ENCODE measurements at places on chromosomes 11 and 22. TPM values are rescaled to one million over a fixed set of nuclear protein-coding genes. Genes with fewer than 3 reads are reported as not detected.

GRCh38 chr22:23533328-23533762 lies 46.7 kb downstream of the IGLL1 start:
- DNase-seq, result peak; percentile 12

DNA sequence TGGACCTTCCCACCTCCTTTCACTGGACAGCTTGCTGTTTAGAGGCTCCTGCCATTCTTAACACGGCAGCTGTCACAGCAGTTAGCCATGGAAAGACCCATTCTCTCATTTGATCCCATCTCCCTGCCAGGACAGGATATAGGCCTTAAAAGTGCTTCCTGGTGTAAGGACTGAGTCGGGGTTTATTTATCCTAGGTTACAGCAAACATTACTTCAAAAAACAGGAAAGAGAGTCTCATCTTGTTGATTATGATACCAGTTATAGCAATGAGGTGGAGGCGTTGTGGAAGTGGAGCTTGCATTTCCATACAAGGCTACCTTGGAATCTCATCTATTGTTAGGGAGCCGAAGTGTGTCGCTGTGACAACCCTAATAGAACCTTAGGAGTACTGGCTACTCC lies 17.4 kb upstream of the ETS1 start:
- no peak for DNase-seq

DNA sequence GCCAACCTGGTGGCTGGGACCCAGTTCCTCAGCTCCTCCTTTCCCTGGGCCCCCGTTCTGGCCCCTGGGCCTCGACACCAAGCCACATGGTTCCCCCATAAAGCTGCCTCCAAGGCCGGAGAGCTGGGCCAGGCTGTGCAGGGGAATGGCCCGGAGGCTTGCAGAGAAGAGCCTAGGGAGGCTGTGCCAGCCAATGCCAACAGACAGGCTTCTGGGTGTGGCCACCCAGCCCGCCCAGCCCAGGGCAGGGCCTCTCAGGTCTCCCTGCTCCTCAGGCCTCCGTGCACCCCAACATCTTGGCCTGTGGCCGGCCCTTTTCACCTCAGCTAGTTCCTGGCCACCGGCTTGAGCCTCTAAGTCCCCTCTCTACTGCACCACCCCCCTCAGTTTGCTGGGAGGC lies 17.4 kb upstream of the FLRT1 start:
- no peak for DNase-seq

- DNase-seq, result no peak
Measured at GRCh38 chr11:27166130-27166529, 125.5 kb downstream of the BBOX1 start.

DNA sequence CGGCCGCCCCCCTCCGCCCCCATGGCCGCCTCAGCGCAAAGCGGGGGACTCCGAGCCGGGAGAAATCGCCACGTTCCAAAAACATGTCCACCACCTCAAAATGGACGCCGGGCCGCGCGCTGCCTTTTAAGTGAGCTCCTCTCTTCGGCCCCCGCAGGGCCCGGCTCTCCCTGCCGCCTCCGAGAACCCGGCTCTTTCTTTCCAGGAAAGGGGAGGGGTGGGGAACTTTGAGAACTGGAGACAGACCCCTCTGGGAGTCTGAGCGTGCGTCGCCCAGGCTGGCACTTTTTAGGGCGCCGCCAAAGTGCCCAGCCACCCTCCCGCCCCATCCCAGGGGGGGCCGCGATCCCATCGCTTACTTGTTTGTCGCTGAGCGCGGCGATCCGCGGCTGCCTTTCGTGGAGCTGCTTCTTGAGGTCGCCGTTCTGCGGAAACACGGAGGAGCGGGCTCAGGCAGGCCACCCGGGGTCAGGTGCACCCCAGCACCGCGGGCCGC lies 1.6 kb downstream of the PHF21B start:
- no peak for DNase-seq

The GVQW3 gene
- 2.5 TPM for total RNA-seq

The MICAL2 gene
- 0.63 TPM for total RNA-seq

The JRKL gene
- total RNA-seq, result 8.3 TPM
